ENCODE measurements at places on chromosomes 13 and 19. TPM values are rescaled to one million over a fixed set of nuclear protein-coding genes. Genes with fewer than 3 reads are reported as not detected.

The DDX39A gene
- total RNA-seq, result 65.4 TPM

The ZIK1 gene
- not detected for total RNA-seq

The KLK4 gene
- not detected for total RNA-seq

The ZDHHC20 gene
- 42.2 TPM for total RNA-seq

The CD22 gene
- 0.56 TPM for total RNA-seq

Measured in MCF 10A (cell line).